ENCODE measurements at places on chromosomes 4 and X. TPM values are rescaled to one million over a fixed set of nuclear protein-coding genes. Genes with fewer than 3 reads are reported as not detected.

MMAA gene
- total RNA-seq = 4.9 TPM

CSAG3 gene
- total RNA-seq = not detected

PAK3 gene
- total RNA-seq = 7.2 TPM

MMRN1 gene
- total RNA-seq = not detected

FHIP1A gene
- total RNA-seq = 76.3 TPM

Data from H1 (cell line).